ENCODE measurements at places on chromosomes 3 and 15. TPM values are rescaled to one million over a fixed set of nuclear protein-coding genes. Genes with fewer than 3 reads are reported as not detected.

Gene PTX3
- total RNA-seq, result 0.83 TPM

Gene ARL14
- total RNA-seq, result not detected

Gene GOLGA6D
- total RNA-seq, result not detected

DNA sequence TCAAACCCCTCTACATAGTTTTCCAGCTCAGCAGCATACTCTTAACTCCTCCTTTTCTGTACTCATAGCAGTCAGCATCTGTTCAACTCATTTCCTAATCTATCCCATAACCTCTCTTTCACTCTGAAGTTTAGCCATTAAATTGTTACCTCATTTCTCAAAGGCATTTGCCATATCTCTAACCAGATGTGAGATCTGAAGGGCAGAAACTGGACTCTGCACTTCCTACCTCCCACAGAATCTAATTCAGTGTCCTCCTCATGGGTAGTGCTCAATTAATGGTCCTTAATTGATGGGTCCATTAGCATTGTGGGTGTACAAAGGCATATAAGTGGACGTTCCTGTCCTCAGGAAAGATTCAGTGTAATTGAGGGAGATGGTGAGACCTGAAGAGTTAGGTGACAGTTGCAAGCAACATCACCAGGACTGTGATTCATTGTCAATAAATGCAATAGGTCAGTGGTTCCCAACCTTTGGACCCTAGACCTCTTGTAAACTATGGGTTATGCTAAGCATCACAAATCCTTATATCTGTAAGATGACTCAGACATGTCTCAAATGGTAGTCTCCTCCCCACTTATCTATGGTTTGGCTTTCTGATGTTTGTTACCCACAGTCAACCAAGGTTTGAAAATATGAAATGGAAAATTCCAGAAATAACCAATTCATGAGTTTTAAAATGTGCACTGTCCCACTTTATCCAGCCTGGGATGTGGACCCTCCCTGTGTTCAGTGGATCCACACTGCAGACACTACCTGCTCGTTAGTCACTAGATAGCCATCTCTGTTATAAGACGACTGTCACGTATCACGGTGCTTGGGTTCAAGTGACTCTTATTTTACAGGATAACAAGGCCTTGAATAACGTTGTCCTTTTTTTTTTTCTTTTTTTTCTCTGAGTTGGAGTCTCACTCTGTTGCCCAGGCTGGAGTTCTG, 25.0 kb upstream of the UACA start:
- H3K36me3 ChIP-seq, result no peaks in the 10 kb centered on the region
- no peak for DNase-seq
- no peaks in the 10 kb centered on the region for H3K4me1 ChIP-seq
- H3K27ac ChIP-seq, result no peak overlapping the region
- no peak overlapping the region for H3K4me3 ChIP-seq
- no peaks in the 10 kb centered on the region for H3K27me3 ChIP-seq

DNA sequence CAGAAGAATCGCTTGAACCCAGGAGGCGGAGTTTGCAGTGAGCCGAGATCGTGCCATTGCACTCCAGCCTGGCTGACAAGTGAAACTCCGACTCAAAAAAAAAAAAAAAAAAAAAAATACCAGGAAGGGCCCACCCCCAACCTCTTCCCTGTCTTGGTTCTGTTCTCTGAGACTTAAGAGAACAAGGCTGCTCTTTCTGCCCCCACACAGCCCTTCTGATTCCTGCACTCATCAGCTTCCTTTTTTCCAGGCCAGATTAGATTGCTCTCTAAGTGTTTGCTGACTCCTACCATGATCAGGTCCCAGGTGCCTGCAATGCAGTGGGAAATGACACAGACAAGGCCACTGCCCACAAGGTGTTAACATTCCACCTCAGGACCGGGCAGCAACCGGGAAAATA, 13.0 kb downstream of the TMEM44 start:
- H3K4me1 ChIP-seq, result no peaks in the 10 kb centered on the region
- H3K36me3 ChIP-seq, result no peaks in the 10 kb centered on the region
- DNase-seq, result no peak
- H3K27me3 ChIP-seq, result no peaks in the 10 kb centered on the region
- H3K27ac ChIP-seq, result no peak overlapping the region
- H3K4me3 ChIP-seq, result no peak overlapping the region

DNA sequence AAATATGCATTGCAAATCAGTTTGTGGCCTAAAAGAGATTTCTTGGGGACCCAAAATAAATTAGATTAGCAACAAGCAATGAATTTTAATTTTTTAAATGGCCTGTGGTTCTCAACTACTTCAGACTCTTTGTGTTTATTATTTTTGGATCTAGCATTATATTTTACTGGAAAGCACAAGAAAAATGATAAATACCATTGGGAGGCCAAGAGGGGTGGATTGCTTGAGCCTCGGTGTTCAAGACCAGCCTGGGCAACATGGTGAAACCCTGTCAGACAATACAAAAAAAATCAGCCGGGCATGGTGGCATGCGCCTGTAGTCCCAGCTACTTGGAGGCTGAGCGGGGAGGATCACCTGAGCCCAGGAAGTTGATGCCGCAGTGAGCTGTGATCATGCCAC, 13.6 kb downstream of the LACTB start:
- H3K27me3 ChIP-seq, result no peaks in the 10 kb centered on the region
- no peaks in the 10 kb centered on the region for H3K4me1 ChIP-seq
- no peak overlapping the region for H3K27ac ChIP-seq
- H3K36me3 ChIP-seq, result no peaks in the 10 kb centered on the region

GRCh38 chr15:55250941-55251340, 38.7 kb downstream of the RAB27A start:
- H3K27me3 ChIP-seq, result no peaks in the 10 kb centered on the region
- peaks cover 8% of the 10 kb centered on the region for H3K4me1 ChIP-seq

- H3K36me3 ChIP-seq, result no peaks in the 10 kb centered on the region
- DNase-seq, result no peak
- H3K4me3 ChIP-seq, result no peak overlapping the region
Observed at GRCh38 chr3:67995206-67995605, 340.8 kb upstream of the SUCLG2 start.

DNA sequence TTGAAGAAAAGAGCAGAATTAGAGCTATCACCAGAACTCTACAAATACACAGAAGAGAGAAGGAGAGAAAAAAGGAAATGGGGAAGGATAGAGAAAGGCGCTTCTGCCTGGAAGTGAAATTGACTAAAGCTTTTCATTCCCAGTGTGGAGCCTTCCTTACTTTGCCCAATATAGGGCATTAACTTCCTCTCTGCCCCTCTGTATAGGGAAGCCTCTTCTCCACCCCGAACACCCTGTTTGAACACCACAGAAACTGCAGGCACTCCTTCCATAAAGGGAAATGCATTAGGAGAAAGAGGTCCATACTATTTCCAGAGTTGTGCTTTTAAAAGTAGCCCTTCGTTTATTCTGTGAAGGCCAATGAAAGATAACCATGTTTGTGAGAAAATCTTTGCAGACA, 248.5 kb downstream of the RAP2B start:
- no peaks in the 10 kb centered on the region for H3K4me1 ChIP-seq
- H3K27ac ChIP-seq, result no peak overlapping the region
- H3K36me3 ChIP-seq, result no peaks in the 10 kb centered on the region
- H3K4me3 ChIP-seq, result no peak overlapping the region
- no peaks in the 10 kb centered on the region for H3K27me3 ChIP-seq

All from sigmoid colon (tissue), 7 donors.